Neural crest cell (in vitro differentiated cells): ENCODE measurements at places on chromosomes 1 and 21.

DNA sequence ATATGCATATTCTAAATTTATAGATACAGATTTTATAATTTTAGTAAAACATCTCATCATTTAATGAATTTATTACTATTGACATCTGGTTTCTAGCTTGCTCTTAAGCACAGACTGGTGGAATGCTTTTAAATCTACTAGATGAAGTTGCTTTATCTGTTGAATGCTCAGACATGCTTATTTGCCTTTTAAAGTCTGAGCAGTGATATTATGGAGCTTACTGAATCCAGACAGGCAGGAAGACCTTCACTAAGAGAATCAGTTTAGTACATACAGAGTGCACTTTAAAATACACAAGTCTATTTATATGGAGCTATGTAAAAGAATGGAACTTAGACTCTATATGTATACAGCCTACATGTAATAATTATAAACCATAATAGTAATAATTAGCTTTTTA is 16.6 kb downstream of the SDCCAG8 start:
- H3K4me3 ChIP-seq, result no peak overlapping the region
- no peaks in the 10 kb centered on the region for H3K27me3 ChIP-seq
- H3K4me1 ChIP-seq, result peaks cover 5% of the 10 kb centered on the region
- no peak for DNase-seq

- H3K36me3 ChIP-seq, result no peaks in the 10 kb centered on the region
- no peak overlapping the region for H3K4me3 ChIP-seq
- peaks cover 2% of the 10 kb centered on the region for H3K27me3 ChIP-seq
- no peak overlapping the region for H3K27ac ChIP-seq
- DNase-seq, result no peak
Measured at GRCh38 chr1:223264529-223264928, 99.4 kb downstream of the SUSD4 start.

GRCh38 chr1:204426971-204427701 is 15.5 kb upstream of the PPP1R15B start:
- H3K27me3 ChIP-seq, result no peaks in the 10 kb centered on the region
- H3K4me3 ChIP-seq, result no peak overlapping the region
- H3K27ac ChIP-seq, result no peak overlapping the region
- peaks cover 12% of the 10 kb centered on the region for H3K36me3 ChIP-seq

GRCh38 chr1:80639777-80640533 is 1160.8 kb upstream of the ADGRL2 start:
- H3K36me3 ChIP-seq, result peaks cover 4% of the 10 kb centered on the region
- H3K27me3 ChIP-seq, result no peaks in the 10 kb centered on the region
- H3K4me3 ChIP-seq, result no peak overlapping the region
- H3K27ac ChIP-seq, result no peak overlapping the region
- peaks cover 10% of the 10 kb centered on the region for H3K4me1 ChIP-seq
- no peak for DNase-seq

GRCh38 chr1:66315671-66316070 is 218.3 kb upstream of the SGIP1 start:
- DNase-seq, result no peak
- H3K27me3 ChIP-seq, result no peaks in the 10 kb centered on the region
- peaks cover 8% of the 10 kb centered on the region for H3K4me1 ChIP-seq
- no peak overlapping the region for H3K4me3 ChIP-seq

DNA sequence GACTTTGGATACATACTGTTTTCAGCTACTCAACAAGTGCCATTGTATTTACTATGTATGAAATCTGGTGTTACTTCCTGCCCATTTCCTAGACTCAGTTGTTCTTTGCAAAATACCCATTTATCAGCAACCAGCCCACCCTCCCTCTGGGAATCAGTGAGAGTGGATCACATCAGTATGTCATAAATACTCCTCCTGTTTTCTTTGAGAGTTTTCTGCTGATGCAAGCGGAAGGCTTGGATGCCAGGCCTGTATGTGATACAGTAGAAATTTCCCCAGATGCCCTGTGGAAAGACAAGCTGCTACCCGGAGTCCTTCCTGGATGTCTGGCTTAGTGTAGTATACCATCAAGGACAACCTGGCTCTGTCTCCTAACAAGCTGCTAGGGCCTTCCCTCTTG is 2.4 kb upstream of the PTPRC start:
- no peak overlapping the region for H3K4me3 ChIP-seq
- no peaks in the 10 kb centered on the region for H3K36me3 ChIP-seq
- H3K27me3 ChIP-seq, result no peaks in the 10 kb centered on the region
- no peak overlapping the region for H3K27ac ChIP-seq

GRCh38 chr1:6425658-6426057 is 1.1 kb downstream of the ESPN start:
- H3K4me3 ChIP-seq, result no peak overlapping the region
- no peak overlapping the region for H3K27ac ChIP-seq
- peaks cover 5% of the 10 kb centered on the region for H3K4me1 ChIP-seq
- H3K27me3 ChIP-seq, result peaks cover 81% of the 10 kb centered on the region

DNA sequence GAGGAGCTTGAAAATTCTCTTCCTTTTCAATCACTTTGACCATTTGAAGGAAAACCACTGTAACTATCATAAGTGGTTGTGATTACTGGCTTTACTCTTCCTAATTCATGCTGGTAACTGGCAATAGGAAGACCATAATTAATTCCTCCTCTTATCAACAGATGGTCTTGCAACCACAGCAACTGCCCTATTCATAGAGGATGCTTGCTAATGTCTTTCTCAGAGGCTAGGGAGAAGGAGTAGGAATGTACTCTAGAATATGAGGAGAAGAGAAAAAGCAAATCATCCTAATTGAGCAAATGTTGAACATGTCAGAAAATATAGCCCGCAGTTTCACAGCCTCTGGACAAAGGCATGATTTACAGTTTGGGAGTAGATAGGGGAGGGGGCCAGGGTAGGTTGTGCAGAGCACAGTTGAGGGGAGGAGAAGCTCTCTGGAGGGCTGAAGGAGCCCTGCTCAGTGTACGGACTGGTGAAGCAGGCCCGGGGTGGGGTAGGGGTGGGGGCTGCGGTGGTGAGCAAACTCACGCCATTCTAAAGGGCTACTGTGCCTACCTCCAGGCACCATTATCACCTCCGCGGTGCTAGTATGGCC is 192.9 kb downstream of the PCP4 start:
- peaks cover 4% of the 10 kb centered on the region for H3K4me1 ChIP-seq
- peaks cover 12% of the 10 kb centered on the region for H3K27me3 ChIP-seq
- no peak overlapping the region for H3K27ac ChIP-seq
- peaks cover 2% of the 10 kb centered on the region for H3K36me3 ChIP-seq
- no peak overlapping the region for H3K4me3 ChIP-seq

DNA sequence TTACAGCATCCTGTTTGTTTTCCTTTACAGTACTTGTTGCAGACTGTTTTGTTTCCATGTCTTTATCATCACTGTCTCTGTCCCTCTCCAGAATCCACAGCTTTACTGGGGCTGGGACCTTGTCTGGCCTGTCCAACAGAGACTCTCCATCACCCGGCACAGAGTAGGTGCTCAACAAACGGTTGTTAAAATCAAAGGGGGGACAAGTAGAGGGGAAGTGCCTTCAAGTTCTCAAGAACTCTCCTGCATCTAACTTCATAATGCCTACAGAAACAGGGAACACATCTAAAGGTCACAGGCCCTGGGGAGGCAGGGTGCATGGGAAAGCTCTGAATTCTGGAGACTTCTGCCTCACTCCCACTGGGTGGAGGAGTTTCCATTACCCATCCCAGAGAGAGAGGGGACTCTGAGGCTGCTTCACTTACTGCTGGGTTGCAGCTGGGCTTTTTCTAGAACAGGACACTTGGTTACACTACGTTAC is 2.3 kb upstream of the ECE1 start:
- H3K4me3 ChIP-seq, result peak overlapping the region; percentile 80
- H3K27me3 ChIP-seq, result peaks cover 11% of the 10 kb centered on the region
- H3K27ac ChIP-seq, result peak overlapping the region; percentile 17
- DNase-seq, result no peak

DNA sequence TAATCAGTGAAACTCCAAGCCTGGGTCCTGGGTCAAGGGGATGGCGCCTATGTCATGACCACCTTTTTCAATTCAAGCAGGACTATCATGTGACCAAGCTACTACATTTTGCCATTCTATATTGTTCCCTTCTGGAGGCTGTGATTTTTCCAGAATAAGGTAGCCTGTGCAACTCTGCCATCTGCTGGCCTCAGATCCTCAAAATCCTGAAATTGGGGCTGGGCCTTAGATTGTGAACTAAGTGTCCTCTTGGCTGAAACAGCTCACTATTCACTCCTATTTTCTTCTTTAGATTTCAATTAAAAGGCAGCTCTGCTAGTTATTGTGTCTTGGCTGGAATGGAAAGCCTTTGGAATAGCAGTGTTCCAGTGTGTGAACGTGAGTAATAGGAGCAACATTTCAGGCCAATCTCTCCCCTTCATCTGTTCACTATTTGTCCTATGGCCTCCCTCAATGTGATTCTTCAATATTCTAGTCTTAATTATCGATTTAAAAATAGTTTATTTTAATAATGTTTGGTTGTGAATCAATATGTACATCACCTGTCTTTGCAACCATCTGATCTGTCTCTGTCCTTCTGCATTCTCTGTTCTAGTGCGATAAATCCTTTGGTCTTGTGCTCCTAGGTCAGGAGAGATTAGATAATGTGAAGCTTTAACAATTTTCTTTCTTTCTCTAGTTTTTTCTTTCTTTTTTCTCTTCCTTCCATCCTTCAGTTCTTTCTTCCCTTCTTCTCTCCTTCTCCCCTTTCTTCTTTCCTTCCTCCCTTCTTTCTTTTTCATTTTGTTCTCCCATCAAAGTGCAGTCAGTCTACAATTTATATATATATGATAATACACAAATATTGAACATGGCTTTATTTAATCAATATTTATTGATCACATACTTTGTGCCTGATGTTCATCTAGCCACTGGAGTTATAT is 69.8 kb downstream of the CR1 start:
- DNase-seq, result no peak
- no peaks in the 10 kb centered on the region for H3K4me1 ChIP-seq
- H3K27me3 ChIP-seq, result no peaks in the 10 kb centered on the region
- H3K36me3 ChIP-seq, result no peaks in the 10 kb centered on the region
- H3K4me3 ChIP-seq, result no peak overlapping the region
- H3K27ac ChIP-seq, result no peak overlapping the region

DNA sequence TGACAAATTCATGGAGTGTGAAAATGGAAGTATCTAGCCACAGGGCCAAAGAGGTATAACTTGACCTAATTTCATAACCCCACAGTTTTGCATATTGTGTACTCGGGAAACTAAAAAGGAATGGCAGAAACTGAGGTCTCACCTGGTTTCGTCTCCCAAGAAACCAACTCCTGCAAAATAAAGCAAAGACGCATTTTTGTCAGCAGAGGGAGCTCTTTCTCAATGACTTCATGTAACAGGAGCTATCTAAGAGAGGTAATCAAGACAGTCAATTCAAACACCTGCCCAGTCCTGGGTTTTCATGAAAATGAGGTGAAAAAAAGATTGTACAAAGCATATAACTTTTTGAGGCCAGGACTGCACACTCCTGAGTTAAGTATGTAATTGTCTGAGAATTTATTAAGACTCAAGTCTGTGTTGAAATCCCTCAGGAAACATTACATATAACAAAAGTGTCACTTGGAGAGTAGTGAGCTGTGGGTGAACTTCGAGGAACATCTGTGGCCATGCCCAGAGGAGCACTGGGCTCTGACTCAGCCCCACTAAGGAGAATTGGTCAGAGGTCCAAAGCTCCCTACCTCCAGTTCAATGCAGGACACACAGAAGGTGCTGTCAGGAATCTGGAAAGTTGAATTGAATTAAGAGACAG is 17.6 kb downstream of the FCRL4 start:
- peak; percentile 23 for DNase-seq
- H3K27me3 ChIP-seq, result peaks cover 24% of the 10 kb centered on the region

GRCh38 chr1:15222653-15223303 is 24.2 kb upstream of the FHAD1 start:
- DNase-seq, result no peak
- no peak overlapping the region for H3K27ac ChIP-seq
- H3K27me3 ChIP-seq, result no peaks in the 10 kb centered on the region
- peaks cover 15% of the 10 kb centered on the region for H3K4me1 ChIP-seq

GRCh38 chr1:207316622-207317391 is 4.7 kb upstream of the CD55 start:
- no peaks in the 10 kb centered on the region for H3K36me3 ChIP-seq
- H3K27ac ChIP-seq, result no peak overlapping the region
- peaks cover 9% of the 10 kb centered on the region for H3K4me1 ChIP-seq
- no peak for DNase-seq
- no peak overlapping the region for H3K4me3 ChIP-seq

- no peak for DNase-seq
- H3K27me3 ChIP-seq, result no peaks in the 10 kb centered on the region
- H3K36me3 ChIP-seq, result peaks cover 35% of the 10 kb centered on the region
- H3K4me1 ChIP-seq, result peaks cover 4% of the 10 kb centered on the region
Measured at GRCh38 chr1:114457675-114458236, 53.2 kb downstream of the TRIM33 start.

GRCh38 chr1:200253774-200254495 is 155.9 kb downstream of the ZNF281 start:
- no peak overlapping the region for H3K27ac ChIP-seq
- no peak overlapping the region for H3K4me3 ChIP-seq
- DNase-seq, result no peak
- no peaks in the 10 kb centered on the region for H3K36me3 ChIP-seq
- H3K27me3 ChIP-seq, result no peaks in the 10 kb centered on the region

DNA sequence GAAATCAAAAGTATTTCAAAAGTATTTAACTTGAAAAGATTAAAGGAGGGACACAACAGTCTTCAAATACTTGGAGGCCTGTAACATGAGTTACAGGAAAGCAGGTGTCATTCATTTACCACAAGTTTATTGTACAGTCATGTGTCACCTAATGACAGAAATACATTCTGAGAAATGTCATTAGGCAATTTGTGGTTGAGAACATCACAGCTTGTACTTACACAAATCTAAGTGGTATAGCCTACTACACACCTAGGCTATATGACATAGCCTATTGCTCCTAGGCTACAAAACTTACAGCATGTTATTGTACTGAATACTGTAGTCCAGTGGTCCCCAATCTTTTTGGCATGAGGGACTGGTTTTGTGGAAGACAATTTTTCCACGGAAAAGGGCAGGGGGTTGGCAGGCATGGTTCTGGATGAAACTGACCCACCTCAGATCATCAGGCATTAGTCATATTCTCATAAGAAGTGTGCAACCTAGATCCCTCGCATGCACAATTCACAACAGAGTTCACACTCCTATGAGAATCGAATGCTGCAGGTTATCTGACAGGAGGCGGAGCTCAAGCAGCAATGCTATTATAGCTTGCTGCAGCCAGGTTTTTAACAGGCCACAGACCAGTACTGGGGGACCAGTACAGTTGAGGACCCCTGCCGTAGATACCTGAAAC is 25.0 kb upstream of the PHTF1 start:
- DNase-seq, result no peak
- H3K36me3 ChIP-seq, result peaks cover 4% of the 10 kb centered on the region
- H3K4me1 ChIP-seq, result peaks cover 20% of the 10 kb centered on the region
- no peak overlapping the region for H3K4me3 ChIP-seq

- peak overlapping the region; percentile 16 for H3K27ac ChIP-seq
- no peaks in the 10 kb centered on the region for H3K4me1 ChIP-seq
- DNase-seq, result no peak
Measured at GRCh38 chr1:235675152-235675890, 25.7 kb upstream of the GNG4 start.
